ENCODE measurements at places on chromosomes 2 and 18. TPM values are rescaled to one million over a fixed set of nuclear protein-coding genes. Genes with fewer than 3 reads are reported as not detected.

CFAP65 gene
- 4.3 TPM for total RNA-seq

GRB14 gene
- total RNA-seq, result 4.1 TPM

TMEM178A gene
- total RNA-seq, result 1.5 TPM

CD8B2 gene
- total RNA-seq, result not detected

SAG gene
- not detected for total RNA-seq

XIRP2 gene
- 0.08 TPM for total RNA-seq

All from left lung (tissue), 14 donors.